ENCODE measurements at places on chromosomes 5 and 9. TPM values are rescaled to one million over a fixed set of nuclear protein-coding genes. Genes with fewer than 3 reads are reported as not detected.

Gene MEF2C
- total RNA-seq: 48.6 TPM

Gene PCDHB11
- not detected for total RNA-seq

Gene OR1Q1
- total RNA-seq: not detected

Gene DOLPP1
- 15.7 TPM for total RNA-seq

Gene RGS7BP
- 0.20 TPM for total RNA-seq

Gene PCSK5
- total RNA-seq: 4.9 TPM

Gene OTULINL
- total RNA-seq: 0.05 TPM

Gene OLFM1
- total RNA-seq: 4.7 TPM

Gene PCDHB9
- total RNA-seq: 0.15 TPM

Gene SLC6A19
- not detected for total RNA-seq

Gene SLCO6A1
- not detected for total RNA-seq

Gene LMBRD2
- total RNA-seq: 4.2 TPM

Gene PIP5K1B
- not detected for total RNA-seq

Gene GPRIN1
- total RNA-seq: 8.8 TPM

Gene CNTLN
- 5.9 TPM for total RNA-seq

Gene PCDHGB5
- total RNA-seq: 7.9 TPM

Gene BSPRY
- not detected for total RNA-seq

Gene GCNT4
- total RNA-seq: 0.44 TPM

Gene ZCCHC7
- 4.9 TPM for total RNA-seq
